ENCODE measurements at places on chromosomes 3 and 15.

GRCh38 chr15:63181648-63182047 lies 7.8 kb upstream of the RAB8B start:
- no peak for DNase-seq

DNA sequence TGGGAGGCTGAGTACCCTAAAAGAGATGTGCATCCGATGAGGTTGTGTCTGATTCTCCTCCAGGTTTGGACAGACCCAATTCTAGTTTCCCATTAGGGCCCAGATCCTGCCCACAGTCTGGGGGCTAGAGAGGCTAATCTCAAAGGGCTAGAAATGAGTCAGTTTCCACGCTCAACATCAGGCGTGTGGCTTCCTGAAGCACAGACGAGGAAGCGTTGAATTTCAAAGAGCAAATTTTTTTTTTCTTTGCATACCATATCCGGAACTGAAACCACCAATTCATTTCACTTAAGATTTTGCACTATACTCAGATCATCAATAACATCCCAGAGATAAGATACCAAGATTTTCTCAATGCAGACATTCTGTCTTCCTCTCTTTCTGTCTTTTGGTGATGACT lies 173.8 kb upstream of the BCL6 start:
- DNase-seq, result no peak

- no peak for DNase-seq
These were observed 323.7 kb downstream of the ZNF621 start for GRCh38 chr3:40848421-40848820.

DNA sequence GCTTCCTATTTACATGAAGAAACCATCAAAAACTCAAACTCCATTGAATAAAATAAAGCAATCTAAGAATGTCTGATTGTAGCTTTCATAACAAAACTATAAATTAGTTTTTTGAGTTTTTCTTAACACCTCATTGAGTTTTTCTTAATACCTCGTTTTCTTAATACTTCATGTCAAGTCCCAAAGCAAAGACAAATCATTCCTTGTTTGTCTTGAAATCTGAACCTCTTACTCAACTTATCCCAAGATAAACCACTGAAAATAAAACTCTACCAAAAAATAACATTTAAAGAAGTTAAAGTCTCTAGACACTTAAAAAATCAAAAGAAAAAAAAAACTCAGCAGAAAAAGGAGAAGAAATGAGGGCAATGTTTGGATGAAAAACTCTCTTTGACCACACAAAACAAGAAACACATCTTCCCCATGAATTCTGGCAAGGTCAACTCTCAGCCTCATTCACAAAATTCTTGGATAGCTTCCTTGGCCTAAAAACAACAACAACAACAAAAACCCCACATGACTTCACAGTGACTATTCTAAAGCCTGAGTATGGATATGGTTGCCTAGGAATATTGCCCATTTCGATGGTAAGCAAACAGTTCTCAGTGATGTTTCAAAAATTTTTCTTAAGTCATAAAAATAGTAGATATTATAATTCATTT lies 38.2 kb downstream of the TMCC1 start:
- DNase-seq, result no peak

- no peak for DNase-seq
These were observed 9.2 kb downstream of the ASB14 start for GRCh38 chr3:57283334-57283733.

DNA sequence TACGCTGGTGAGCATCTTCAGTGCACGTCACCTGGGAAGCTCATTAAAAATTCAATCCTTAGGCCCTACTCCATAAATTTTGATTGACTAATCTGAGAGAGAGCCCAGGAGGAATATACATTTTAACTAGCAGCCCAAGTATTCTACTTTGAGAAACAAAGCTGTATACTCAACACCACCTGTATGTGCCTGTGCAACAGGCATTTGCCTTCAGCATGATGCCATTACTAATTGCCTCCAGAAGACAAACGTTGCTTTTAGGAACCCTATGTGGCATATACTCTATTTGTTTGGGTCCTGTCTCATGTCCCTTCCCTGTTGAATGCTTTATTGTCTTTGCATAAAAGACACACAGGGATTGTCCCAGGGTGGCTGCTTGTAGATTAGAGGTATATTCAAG lies 7.7 kb downstream of the ASTE1 start:
- DNase-seq, result no peak

DNA sequence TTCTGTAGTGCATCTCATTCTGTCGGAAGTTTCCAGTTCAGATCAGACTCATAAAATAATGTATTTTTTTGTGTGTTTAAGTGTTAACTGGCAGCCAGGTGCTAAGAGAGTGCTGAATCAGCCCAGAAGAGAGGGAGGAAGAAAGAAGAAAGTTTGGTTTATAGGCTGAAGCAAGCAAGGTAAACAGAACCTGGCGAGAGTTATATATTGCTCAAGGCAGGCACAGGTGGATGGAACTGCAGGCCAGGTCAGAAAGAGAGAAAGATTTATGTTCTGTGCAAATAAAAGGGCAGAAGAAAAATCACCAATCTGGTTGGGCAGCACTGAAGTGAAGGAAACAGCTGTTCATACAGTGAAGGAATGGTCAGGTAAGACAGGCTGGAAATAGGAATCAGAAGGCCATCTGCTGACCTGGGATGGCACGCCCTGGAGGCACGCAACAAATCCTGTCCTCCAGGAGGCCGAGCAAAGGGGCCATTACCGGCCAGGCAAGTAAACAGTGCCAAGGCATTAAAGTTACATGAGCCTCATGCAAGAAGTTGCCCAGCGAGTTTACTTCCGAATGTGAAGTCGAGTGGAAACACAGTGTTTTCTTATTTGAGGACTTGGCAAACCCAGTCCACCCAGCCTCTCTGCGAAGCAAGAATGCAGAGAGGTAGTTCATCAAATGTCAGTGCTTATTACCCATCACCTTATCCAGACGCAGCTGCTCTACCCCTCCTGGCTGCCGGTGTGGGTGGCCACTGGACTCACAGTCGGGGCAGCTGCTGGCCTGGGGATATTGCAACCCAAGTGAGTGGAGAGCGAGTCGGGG lies 309.8 kb downstream of the VPS13C start:
- DNase-seq, result no peak

DNA sequence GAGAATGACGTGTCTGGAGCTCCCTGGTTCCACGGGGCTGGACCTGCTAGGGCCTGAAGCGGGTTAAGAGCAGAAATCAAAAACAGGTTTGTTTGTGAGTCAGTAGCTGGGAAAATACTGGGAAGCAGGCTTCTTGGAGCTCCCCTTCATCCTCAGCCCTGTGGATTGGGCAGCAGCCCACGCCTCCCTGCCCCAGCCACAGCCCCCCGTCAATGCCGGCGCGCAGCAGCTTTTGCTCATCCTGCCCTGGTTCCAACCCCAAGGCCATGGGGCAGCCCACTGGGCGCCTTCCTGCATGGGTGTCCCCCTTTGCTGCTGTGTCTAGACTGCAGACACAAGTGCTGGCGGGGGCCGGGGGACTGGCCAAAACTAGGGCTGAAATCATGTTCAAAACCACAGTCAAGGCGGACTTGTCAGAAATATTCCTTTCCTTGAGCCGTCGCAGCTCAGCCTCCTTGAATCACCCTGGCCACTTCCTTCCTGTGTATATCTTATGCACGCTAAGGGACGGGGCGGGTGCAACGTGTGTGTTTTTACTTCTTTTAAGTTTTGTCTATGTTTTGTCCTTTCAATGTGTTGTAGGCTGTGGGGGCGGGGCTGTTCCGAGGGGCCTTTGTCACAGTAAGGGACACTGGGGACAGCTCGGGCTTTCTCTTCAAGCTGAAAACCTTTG lies 108.1 kb downstream of the KLF13 start:
- no peak for DNase-seq

DNA sequence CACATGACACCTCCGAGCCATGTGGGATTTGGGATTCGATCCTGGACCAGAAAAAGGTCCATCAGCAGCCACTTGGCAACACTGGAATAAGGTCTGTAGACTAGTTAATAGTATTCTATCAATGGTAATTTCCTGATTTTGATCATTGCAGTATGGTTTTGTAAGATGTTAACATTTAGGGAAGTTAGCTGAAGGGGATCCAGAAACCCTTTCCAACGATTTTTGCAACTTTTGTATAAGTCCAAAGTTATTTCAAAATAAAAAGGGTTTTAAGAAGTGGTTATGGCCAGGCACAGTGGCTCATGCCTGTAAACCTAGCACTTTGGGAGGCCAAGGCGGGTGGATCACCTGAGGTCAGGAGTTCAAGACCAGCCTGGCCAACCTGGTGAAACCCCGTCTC lies 10.2 kb downstream of the BDH1 start:
- DNase-seq, result no peak

DNA sequence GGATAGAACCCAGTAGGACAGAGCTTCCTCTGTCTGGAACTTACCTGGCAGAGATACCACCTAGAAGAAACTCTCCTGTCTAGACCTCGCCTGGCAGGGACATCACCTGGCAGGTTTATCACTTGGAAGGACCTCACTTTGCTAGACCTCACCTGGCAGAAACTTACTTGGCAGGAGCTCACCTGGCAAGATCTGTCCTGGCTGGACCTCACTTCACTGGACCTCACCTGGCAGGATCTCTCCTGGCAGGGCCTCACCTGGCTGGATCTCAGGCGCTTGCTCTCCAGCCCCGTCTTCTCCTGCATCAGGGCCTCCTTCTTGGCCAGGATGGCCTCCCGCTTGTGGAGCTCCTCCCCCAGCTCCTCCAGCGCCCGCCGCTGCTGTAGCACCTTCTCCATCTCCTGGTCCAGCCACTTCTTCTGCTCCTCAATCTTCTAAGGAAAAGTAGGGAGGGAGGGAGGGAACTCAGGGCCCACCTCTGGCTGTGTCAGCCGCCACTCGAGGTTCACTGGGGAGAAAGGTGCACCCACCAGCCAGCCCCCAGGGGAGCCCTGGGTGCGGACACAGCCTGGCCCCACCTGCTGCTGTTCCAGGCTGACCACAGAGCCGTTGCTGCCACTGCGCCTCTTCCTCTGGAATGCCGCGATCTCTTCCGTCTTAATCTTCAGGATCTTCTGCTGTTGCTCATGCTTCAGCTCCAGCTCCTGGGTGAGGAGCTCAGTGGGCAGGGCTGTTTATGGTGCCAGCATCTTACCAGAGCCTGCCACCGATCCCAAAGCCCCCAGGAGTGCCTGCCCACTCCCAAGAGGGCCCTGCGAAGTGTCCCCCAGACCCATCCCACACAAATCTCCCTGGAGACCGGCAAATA lies 22.5 kb downstream of the KIF7 start:
- DNase-seq, result no peak

- no peak for DNase-seq
These were observed 29.3 kb upstream of the SLC24A5 start for GRCh38 chr15:48091522-48091921.

- DNase-seq, result no peak
These were observed 522.2 kb downstream of the EDEM1 start for GRCh38 chr3:5709714-5710113.

DNA sequence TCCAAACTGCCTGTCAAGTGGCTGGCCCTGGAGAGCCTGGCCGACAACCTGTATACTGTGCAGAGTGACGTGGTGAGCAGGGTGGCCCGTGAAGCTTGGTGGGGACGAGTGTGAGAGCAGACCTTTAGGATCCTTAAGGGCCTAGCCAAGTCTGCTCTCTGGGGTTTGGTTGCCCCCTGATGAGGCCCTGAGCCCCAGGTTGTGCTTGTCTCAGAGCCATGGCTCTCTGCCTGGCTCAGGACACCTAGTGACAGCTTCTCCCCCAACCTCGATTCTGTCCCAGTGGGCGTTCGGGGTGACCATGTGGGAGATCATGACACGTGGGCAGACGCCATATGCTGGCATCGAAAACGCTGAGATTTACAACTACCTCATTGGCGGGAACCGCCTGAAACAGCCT lies 14.4 kb downstream of the TYRO3 start:
- DNase-seq, result no peak

DNA sequence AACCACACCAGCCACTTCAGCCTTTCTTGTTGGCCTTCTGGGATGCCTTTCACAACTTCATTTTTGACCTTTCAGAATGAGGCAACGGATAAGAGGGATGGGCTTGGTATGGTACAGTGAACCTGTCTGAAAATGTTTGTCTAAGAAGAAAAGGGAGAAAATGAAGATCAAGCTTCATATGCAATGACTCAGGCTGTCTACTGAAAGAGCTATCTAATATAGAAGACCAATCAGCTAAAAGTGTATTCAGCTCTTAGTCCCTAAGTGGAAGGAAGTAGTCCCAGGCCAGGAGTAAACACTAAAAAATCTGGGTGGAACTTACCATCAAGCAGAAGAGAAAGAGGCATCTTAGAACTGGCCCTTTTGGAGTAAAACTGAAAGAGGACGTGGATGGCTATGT lies 12.2 kb upstream of the UPK1B start:
- DNase-seq, result no peak

GRCh38 chr3:67649681-67650080 lies 4.7 kb downstream of the SUCLG2 start:
- DNase-seq, result no peak

DNA sequence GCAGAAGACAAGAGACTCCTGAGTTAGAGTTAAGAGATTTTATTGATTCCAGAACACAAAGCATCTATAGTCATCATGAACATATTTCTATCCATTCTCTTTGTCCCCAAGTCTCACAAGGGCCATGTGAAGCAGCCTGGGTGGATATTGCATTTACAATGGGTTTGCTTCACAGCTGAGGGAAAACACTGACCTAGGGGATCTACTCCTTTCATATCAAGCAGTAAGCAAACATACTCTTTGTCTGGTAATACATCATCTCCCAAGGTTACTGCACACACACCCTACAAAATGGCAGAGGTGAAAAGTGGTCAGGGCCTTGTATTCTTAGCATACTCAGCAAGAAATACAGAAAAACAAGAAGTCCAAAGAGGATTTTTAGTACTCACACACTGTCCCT lies 267.7 kb upstream of the BCHE start:
- no peak for DNase-seq

- no peak for DNase-seq
These were observed 5.3 kb upstream of the KIF7 start for GRCh38 chr15:89660556-89660955.

DNA sequence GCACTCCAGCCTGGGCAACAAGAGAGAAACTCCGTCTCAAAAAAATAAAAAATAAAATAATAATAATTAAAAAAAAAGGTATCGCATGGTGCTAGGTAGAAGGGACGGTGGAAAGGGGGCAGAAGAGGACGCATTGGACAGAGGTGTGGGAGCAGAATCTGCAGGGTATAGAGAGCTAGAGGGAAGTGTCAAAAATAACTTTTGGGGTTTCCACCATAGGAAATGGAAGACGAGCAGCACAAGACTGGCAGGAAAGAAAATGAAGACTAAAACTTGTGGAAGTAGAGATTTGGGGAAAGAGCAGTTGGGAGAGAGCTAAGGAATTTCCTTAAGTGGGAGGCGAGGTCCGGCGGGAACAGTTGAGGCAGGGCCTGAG lies 585 bp upstream of the MKRN2 start:
- DNase-seq, result no peak

GRCh38 chr3:172126741-172127140 lies 87.4 kb downstream of the FNDC3B start:
- no peak for DNase-seq

All from H54 (cell line).